ENCODE measurements at places on chromosomes 5 and 9.

- no peak for DNase-seq
These were observed 181.9 kb upstream of the TRPM3 start for GRCh38 chr9:71303351-71303750.

DNA sequence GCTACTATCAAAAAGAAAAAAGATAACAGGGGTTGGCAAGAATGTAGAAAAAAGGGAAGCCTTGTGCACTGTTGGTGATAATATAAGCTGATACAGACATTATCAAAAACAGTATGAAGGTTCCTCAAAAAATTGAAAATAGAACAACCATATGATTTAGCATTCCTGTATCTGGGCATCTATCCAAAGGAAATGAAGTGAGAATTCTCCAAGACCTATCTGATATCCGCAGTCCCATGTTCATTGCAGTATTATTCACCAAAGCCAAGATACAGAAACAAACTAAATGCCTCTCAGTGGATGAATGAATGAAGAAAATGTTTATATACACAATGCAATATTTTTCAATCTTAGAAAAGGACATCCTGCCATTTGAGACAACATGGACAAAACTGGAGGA lies 1943.3 kb downstream of the MAT2B start:
- no peak for DNase-seq

- DNase-seq = no peak
These were observed 268.9 kb downstream of the ZNF608 start for GRCh38 chr5:124477577-124477976.

DNA sequence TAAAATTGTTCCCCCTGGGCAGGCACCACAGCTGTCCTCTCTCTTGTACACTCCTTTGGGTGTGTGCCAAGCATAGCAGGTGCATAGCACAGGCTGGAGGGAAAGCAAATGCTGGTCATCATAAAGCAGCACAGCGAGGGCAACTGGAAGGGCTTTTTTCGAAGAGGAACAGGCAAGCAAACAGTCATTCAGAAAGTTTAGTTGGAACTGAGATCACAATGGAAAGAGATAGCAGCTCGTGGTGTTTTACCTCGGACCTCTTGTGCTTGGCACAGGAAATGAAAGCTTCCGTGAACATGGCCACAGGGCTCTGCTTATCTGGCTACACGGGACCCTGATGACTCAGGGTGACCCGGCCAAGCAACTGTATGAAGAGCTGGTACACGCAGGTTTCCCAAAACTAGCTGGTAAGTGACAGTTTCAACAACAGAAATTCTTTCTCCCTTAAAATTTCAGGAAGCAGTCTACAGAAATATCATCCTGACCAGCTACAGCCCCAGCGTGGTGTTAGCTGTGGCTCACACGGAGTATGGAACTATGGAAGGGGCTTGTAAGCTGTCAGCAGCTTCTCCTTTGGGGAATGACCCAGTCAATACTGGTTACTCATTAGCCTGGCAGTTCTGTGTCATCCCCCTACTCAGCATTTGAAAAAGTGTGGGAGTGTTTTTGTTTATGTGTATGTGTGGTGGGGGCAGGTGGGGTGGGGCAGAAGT lies 48.1 kb downstream of the POC5 start:
- DNase-seq = no peak

DNA sequence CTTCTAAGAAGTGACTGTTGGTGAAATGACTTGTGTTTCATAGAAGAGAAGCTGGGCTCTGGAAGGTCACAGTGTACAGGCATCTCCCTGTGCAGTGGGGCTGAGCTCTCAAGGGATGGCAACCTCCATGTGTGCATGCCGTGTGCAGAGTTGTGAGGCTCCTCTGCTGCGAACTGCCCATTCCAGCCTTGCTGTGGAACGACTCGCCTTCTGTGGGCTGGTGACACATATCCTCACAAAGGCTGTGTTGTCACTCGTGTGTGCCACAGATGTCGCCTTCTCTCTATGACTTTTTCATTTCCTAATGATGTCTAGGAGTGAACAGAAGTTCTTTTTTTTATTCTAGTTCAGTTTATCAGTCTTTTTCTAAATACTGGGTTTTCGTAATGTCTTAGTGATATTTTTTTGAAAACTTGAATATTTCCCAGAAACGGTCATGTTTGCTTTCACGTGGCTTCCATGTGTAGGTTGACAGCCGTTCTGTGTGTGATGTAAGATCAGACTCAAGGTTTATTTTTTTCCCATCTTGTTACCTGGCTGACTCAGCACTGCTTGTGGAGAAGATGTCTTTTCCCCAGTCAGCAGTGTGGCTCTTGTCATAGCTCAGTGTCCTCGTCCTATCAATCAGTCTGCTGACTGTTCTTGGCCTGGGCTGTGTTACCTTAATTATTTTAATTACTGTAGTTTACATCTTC lies 57.3 kb upstream of the CACNA1B start:
- no peak for DNase-seq

DNA sequence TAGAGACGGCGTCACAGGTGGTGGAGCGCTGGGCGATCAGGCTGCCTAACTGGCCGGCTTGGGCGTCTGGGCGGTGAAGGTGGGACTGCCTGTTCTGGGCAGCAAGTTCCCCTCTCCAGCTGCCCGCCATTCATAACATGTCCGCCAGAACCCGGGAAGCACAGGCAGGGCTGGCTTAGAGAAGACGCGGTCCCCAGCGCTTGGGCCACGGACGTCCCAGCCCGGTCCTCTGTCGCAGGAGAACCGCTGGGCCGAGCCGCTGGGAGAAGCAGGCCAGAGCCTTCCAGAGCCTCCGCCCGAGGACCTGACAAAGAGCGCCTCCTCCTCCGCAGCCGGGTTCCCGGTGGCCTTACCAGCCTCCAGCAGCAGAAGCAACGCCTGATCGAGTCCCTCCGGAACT lies 15.2 kb upstream of the HAND1 start:
- DNase-seq = no peak

- no peak for DNase-seq
These were observed 30.6 kb upstream of the SEMA4D start for GRCh38 chr9:89528540-89528939.

DNA sequence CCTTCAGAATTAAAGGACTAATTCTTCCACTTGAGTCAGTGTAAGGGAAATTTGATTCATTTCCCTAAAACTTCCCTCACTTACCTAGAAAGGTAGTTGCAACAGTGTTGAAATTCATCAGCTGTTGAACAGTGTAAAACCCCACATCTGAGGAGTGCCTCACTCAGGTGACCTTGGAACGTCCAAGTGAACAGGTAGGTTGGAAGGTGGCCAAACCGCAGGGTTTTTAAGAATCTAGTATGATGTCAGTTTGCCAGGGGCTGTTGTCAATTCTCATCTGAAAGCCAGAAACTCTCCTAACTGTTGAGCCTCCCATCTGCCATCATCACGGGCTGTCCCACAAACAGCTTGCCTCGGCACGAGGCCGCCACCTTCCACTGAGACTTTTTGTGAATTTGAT lies 105.7 kb downstream of the TMEM174 start:
- DNase-seq = no peak

DNA sequence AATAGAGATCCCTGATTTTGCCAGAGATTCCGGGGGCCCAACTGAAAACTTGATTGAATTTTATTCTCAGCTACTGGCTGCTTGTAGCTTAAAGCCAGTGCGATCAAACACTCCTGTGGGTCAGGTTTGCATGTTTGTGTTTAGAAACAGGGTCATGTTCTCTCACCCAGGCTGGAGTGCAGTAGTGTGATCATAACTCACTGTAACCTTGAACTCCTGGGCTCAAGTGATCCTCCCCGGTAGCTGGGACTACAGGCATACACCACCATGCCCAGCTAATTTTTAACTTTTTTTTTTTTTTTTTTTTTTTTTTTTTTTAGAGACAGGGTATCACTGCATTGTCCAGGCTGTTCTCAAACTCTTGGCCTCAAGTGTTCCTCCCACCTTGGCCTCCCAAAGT lies 66.6 kb downstream of the LRRC70 start:
- no peak for DNase-seq

DNA sequence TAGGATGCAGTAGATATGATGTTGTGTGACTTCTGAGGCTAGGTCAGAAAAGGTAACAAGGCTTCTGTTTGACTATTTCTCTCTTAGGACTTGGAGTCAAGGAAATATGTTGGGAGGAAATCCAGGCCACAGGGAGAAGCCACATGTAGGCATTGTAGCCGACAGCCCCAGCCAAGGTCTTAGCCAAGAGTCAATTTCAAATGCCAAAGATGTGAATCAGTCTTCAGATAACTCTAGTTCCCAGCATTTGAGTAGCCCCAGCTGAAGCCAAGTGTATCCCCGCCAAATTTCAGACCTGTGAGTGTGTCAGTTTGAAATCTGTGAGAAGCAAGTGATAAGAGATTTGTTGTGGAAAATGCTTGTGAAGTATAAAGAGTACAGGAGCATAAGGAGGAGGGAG lies 38.1 kb upstream of the ISL1 start:
- no peak for DNase-seq

GRCh38 chr5:107672211-107673038 lies 1.7 kb upstream of the EFNA5 start:
- DNase-seq = peak; percentile 97

DNA sequence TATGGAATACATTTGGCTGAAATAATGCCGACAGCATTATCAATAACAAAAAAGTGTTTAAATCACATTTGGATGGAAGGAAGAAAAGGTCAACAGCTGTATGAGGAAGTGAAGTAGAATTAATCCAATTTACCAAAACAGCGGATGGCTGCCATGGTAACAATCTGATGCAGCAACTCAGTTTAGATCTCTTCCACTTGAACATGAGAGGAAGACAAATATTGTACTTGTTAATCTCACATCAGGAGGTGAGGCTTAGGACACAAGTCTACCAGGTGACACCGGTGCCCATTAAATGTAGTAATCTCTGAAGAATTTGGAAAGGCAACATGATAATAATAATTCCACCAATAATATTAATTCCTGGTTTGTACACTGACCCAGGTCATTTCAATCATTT lies 2.4 kb downstream of the RASEF start:
- peak; percentile 39 for DNase-seq

- DNase-seq = no peak
These were observed 2034.6 kb upstream of the ACO1 start for GRCh38 chr9:30349526-30350513.

- peak; percentile 71 for DNase-seq
These were observed 747.3 kb upstream of the C9orf72 start for GRCh38 chr9:28320616-28321015.

DNA sequence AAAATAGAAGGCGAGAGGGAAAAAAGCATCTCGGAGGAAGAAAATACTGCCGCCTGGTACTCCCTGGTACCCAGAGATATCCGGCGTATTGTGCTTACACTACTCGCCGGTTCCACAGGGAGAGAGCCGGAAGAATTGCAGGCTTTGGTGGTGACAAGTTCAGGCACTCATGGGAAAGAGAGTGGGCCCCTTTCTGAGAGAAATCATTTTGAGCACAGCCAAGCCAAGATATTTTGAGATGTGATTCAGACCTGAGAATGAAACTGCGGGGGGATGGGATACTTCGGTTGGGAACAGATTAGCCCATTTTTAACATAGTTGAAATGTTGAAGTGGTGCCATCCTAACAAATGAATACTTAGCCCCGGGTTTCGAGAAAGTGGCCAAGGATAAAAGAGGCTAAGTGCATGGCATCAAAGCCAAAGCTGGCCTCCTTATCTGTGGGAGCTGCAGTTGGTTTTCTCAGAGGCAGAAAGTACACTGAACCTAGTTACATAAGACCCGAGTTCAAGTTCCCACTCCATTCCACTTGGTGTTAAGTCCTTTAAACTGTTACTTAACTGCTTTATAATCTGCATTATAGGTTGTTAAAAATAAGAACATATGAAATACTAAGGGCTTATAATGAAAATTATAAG lies 62.7 kb downstream of the SLC1A3 start:
- no peak for DNase-seq

- no peak for DNase-seq
These were observed 22.3 kb downstream of the PJA2 start for GRCh38 chr5:109387408-109387974.

- DNase-seq = no peak
These were observed 52.1 kb downstream of the IL31RA start for GRCh38 chr5:55903121-55903701.

- no peak for DNase-seq
These were observed 8.0 kb downstream of the CLPTM1L start for GRCh38 chr5:1336749-1337488.

DNA sequence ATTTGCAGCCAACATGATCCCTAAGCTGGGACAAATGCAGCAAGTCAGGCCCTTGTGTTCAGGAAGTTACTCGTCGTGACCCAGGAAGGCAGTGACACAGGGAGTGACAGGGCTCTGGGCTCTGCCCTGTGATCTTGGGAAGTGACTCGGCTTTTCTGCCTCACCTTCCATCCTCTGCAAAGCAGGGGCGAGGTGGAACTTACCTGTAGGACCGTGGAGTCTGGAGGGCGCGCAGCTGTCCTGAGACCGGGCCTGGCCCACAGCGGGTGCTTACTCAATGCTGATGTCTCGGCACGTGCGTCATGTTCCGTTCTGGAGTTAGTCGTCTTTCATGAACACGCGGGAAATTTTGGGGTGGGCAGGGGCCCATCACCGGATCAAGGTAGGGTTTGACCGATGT lies 22.8 kb upstream of the LPCAT1 start:
- DNase-seq = no peak

All from NCI-H82 (cell line).